ENCODE measurements at places on chromosomes 3 and 15.

- DNase-seq: peak; percentile 95
Observed at GRCh38 chr15:74127255-74127953, 3.0 kb upstream of the ISLR2 start.

DNA sequence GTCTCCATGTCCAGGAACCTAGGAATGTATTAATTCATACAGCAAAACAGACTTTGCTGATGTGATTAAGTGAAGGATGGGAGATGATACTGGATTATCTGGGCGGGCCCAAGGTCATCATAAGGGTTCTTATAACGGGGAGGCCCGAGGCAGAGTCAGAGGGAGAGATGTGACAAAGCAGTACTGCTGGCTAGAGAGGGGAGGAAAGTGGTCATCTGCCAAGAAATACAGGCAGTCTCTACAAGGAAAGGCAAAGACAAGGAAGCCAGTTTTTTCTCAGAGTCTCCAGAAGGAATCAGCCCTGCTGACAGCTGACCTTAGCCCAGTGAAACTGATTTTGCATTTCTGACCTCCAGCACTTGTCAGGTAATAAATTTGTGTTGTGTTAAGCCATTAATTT, 66.2 kb upstream of the CORO2B start:
- no peak for DNase-seq

DNA sequence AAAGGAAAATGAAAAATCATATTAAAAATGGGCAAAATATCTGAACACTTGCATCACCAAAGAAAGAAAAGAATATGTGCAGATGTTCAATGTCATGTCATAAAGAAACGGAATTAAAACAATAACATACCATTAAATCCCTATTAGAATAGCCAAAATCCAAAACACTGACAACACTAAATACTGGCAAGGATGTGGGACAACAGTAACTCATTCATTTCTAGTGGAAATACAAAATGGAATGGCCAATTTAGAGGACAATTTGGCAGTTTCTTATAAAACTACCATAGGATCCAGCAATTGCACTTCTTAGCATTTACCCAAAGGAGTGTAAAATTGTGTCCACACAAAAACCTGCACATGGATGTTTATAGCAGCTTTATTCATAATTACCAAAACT, 542.5 kb upstream of the UBE2E2 start:
- no peak for DNase-seq

DNA sequence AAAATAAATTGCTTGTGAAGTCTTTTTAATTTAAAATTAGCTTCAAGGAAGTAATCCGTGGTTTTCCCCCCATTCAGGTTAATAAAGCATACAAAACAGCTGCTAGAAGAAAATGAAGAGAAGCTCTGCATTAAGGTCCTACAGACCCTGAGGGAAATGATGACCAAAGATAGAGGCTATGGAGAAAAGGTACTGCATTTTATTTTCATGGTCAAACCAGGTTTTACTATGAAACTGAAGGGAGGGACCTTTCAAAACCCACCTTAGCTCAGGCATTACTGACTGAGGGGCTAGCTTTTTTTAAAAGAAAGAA, 218.5 kb downstream of the ITPR1 start:
- no peak for DNase-seq

DNA sequence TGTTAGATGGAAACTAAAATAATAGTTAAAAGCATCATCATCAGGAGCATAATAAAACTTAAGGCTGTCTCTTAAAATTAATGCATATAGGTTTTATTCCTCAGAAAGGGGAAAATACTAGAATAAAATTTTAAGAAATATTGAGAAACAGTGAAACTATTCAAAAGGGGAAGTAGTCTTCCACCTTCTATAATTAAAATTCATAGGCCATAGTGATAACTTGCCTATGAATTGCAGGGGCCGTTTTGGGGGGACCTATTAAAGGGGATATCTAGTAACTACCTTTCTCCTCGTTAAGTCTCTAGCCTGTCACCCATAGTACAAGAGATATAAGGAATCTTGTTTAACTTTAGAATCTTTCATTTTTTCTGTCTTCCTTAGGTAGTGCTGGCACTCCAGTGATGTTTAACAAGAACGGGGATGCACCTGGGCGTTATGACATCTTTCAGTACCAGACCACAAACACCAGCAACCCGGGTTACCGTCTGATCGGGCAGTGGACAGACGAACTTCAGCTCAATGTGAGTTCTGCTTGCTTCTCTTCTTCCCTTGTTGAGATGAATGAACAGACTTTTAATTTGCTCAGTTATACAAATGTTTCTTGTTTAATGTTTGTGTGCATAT, 600.4 kb downstream of the GRM7 start:
- no peak for DNase-seq

Data from GM03348 (cell line).